ENCODE measurements at places on chromosomes 5 and 9.

GRCh38 chr5:143002459-143003327 is 232.5 kb downstream of the ARHGAP26 start:
- DNase-seq = no peak

GRCh38 chr9:13149454-13149853 is 130.0 kb downstream of the MPDZ start:
- peak; percentile 28 for DNase-seq

DNA sequence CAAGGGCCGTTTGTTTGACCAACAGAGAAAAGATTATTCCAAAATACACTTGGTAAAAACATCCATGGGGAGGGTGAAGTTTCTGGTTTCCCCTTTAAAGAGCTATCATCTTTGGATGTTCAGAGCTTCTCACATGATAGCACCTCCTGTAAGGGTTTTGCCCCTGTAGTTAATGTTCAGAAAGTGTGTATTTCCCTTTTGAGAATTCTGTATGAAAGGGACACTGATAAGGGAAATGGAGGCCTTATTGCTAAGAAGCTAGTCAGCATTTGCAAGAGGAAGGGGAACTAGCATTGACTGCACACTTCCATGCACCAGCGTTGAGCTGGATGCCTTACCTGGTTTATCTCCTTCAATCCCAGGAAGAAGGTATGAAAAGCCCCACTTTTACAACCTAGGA is 31.5 kb upstream of the C5orf58 start:
- DNase-seq = no peak

DNA sequence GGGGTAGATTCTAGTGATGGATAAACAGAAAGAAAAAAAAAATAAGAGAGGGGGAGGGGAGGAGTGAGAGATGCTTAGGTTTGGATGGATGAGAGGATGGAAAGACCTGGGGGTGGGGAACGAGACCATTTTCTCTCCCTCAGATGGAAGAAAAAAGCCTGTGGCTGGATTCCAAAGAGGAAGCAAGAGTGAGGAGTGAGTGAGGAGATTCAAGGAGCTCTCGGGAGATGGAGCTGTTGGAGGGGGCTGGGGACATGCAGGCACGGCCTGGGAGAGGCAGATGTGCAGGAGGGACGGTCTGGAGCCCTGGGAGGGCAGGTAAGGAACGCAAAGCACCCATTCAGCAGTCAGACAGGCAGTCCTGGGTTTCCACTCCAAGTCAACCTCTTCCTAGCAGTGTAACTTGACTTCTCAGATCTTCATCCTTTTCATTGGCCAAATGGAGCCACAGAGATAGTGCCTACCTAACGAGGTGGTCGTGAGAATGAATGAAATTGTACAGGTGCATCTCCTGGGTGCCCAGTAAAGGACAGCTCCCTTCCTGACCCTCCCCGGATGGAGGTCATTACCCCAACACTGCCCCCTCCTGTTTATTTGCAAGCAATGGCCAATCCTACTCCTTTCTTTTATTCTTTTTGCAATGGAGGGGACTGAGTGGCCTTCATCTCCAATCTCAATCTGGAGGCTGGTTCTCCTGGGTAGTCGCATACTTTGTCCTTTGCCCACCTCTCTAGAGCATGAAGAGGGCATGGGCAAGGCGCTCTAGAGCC is 52.2 kb downstream of the PCDH1 start:
- no peak for DNase-seq

DNA sequence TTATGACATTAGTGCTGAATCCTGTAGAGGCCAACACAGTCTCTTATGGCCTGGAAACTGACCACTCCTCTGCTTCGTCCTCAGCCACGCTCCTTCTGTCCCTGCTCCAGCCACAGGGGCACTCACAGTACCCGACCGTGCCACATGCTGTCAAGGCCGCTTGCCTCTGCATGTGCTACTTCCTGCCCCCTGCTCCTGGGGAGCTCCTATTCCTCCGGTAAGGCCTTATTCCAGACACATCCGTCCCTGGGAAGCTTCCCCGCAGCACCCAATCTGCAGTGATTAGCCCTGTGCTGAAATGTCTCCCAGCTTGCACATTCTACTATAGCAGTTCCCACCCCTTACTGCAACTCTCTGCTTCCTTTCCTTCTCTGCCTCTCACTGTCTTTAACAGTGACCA is 187.5 kb downstream of the CRB2 start:
- no peak for DNase-seq

- DNase-seq = no peak
Observed at GRCh38 chr9:99509900-99510535, 287.9 kb downstream of the SEC61B start.

- no peak for DNase-seq
Observed at GRCh38 chr5:170113522-170113900, 7.8 kb downstream of the FOXI1 start.

DNA sequence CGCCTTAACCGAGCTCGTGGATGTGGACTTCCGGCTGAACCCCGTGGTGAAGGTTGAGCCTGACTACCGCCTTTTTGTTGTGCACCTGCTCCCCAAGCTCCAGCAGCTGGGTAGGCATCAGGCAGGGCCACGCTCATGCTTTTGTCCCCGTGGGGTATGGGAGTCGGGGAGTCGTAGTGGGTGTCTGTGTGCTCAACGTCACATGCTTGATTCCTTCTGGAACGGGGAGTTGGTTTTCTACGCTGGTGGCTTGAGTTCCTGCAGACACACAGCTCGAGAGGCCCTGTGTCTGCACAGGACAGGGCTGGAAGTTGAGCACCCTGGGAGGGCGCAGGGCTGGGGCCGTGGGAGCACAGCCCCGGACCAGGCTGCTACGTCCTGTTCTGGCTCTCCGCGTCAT is 8.0 kb downstream of the CEP72 start:
- no peak for DNase-seq

DNA sequence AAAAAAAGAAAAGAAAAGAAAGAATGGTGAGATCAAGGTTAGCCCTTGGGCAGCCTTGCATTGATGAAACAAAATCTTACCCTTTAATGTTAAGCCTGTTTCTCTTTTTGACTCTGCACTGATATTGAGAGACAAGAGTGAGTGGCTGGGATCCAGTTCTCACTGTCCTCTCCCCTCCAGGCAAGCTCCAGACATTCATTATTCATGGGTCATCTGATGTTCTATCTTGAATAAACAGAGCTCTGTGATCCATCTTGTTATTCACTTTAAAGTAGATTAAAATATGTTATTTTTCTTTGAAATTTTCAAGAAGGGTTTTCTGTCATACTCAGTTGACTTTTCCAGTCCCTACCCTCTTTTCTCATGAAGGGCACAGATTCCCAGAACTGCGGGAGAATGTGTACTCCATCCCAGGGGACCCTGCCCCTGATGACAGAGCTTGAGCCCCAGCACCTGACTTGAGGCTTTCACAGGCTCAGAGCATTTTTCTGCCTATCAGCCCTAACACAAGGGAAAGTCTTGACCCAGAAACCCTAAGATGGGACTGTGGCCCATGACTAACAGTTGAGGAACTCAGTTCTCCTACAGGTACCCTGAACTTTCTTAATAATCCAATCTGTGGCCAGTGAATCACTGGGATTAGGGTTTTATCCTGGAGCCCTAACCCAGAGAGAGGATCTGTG is 24.1 kb downstream of the ACTL7B start:
- no peak for DNase-seq

- no peak for DNase-seq
Observed at GRCh38 chr5:173618927-173619519, 2.6 kb upstream of the BOD1 start.

DNA sequence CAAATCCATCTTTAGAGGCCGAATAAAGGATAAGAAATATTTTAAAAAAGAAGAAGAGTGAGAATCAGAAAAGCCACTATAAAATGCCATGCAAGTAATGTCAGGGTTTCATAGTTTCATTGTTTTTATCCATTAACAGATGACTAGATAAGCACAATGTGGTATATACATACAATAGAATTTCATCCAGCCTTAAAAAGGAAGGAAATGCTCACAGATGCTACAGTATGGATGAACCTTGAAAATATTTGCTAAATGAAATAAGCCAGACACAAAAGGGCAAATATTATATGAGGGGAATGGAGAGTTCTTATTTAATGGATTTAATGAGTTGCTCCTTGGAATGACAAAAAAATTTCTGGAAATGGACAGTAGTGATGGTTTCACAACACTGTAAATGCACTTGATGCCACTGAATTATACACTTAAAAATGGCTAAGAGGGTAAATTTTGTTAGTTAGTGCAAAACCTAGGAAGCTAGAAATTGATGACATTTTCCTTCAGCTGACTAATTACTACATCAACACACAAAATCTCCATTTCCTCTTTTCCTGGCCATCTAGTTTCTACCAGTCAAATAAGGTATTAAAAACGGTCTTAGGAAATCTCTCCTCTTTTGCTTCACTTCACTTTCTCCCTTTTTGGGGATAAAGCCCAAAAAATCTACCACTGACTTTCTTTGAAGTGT is 86.6 kb downstream of the GNA14 start:
- no peak for DNase-seq

DNA sequence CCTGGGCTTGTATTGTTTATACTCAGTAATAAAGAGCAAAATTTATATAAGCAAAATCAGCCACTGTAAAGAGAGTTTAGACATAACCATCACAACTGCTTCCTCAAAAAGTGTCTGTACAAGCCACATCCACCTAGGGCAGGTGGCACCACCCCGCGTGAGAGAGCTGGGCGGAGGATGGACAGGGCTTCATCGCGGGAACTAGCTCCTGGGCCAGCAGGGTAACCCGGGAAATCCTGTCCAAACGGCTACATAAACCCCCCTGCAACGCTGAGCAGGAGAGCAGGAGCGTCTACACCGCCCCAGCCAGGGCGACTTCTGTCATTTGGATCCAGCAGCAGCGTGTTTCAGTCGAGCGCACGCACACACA is 1.3 kb downstream of the SLC6A3 start:
- no peak for DNase-seq

GRCh38 chr5:56564541-56565282 is 250.6 kb upstream of the MAP3K1 start:
- no peak for DNase-seq

DNA sequence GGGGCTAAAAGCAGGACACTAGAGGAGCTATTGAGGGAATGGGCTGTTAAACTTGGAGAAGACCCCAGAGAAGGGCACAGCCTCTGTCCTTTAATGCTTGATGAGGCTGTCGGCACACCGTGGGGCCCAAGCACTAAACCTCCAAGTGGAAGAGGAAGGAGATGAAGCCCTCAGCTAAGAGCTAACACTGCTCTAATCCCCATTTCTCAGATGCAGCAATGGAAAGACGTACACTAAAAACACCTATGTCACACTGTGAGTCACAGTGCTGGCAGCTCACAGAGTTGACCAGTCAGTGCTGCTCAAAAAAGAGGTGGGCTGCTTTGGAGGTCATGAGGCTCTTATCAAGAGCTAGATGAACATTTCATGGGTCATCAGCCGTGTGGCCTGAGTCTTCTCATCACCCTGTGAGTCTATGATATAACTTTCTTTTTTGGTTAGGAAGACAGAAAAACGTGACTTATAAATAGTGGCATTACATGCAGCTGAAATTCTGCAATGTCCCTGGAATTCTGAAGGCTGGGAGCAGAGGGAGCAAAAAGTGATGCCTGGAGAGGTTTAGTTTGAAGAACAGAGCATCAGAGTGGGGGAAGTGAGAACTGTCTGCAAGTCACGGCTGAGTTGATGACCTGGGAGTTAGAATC is 21.5 kb downstream of the TNFSF8 start:
- DNase-seq = no peak

DNA sequence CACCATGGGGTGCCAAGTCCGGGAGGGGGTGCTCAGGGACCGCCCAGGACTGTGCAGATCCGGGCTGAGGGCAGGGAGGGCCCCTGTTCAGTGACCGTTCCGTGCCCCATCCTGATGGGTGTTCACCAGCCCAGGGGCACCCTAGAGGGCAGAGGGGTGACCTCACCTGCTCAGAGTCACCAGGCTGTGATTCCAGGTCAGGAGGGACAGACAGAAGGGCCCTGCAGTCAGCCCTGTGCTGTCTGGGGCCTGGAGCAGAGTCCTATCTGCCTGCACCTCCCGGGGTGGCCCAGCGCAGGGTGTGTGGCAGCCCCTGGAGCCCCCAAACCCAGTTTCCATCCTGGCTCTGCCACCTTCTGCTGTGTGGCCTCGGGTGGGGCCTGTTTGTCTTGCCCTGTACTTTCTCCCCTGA is 241.9 kb downstream of the PBX3 start:
- no peak for DNase-seq

DNA sequence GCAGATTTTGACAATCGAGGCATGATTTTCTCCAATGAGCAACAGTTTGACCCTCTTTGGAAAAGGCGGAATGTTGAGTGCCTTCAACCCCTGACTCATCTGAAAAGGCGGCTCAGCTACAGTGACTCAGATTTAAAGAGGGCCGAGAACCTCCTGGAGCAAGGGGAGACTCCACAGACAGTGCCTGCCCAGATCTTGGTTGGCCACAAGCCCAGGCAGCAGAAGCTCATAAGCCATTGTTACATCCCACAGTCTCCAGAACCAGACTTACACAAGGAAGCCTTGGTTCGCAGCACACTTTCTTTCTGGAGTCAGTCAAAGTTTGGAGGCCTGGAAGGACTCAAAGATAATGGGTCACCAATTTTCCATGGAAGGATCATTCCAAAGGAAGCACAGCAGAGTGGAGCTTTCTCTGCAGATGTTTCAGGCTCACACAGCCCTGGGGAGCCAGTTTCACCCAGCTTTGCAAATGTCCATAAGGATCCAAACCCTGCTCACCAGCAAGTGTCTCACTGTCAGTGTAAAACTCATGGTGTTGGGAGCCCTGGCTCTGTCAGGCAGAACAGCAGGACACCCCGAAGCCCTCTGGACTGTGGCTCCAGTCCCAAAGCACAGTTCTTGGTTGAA is 13.6 kb downstream of the PTPDC1 start:
- DNase-seq = no peak

DNA sequence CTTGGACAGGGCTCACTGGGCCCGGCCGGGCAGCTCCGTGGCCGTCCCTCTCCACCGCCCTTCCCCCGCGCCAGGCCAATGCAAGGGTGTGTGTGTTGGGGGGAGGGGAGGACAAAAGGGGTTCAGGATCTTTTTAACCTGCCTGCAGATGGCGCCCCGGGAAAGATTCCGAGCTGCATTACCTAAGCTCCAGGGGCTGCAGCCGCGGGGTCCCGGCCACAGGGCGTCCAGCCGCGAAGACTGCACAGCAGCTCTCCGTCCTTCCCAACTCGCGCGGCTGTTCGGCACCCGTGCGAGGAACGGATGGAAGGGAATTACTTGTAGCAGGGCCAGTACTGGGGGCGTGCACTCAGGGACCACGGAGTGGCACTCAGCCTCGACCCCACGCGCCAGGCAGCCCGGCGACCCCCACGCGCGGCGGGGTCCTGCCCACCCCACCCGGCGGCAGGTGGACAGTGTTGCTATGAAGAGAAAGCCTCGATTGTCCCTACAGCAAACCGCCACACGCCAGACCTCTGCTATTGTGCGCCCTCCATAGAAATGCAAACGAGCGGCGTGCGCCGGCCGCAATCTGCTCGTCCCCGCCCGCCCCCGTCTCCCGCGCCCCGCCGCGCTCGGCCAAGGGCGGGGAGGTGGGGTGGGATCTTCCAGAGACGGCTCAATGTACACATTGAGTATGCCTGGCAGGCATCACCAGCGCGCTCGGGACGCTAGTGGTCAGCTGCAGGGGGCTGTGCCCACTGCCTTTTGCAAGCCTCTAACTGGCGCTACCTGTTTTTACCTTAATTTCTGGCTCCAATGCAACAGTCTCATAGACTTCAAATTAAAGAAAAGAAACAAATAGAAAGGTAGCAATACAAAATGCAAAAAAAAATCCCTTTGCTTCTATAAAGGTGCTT is 796 bp upstream of the GADD45G start:
- DNase-seq = peak; percentile 79

All from left ventricle myocardium inferior (tissue), 1 donor.